ENCODE measurements at places on chromosomes 5 and 9.
A peak's percentile ranks its signal among the peaks of the same experiment; 100 is the strongest.

GRCh38 chr5:82523633-82524032 lies 245.5 kb upstream of the RPS23 start:
- no peak for DNase-seq

DNA sequence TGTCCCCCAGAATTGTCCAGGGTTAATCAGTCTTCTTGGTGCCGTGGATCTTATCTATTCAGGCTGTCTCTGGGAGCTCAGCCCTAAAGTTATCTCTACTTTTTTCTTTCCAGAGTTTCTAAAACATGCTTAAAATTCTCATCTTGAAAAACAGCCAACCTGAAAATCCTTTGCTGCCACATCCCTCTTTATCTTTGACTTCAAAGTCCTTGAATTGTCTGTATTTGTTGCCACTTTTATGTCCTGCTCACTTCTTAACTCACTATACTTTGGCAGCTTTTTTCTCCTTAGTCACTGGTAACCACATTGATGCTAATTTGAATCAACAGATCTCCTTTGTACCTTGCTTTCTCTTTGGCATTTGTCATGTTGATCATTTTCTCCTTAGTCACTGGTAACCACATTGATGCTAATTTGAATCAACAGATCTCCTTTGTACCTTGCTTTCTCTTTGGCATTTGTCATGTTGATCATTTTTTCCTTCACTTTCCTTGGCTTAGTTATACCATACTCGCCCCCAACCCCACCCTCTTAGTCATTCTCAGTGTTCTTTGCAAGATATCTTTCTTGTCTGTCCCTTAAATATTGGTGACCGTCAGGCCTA lies 8.5 kb downstream of the DMXL1 start:
- DNase-seq, result no peak

DNA sequence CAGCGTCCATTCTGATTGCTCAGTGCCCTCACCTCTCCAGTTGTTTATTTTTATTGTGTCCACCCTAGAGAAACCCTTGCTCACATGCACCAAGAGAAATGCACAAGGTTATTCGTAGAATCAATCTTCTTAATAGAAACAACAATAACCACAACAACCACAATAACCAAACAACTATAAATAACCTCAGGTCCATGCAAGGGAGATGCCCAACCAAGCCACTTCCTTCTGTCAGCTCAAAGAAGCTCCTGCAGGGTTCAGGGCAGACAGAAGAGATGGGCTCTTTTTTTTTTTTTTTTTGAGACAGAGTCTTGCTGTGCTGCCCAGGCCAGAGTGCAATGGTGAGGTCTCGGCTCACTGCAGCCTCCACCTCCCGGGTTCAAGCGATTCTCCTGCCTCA lies 14.9 kb upstream of the TCOF1 start:
- no peak for DNase-seq

DNA sequence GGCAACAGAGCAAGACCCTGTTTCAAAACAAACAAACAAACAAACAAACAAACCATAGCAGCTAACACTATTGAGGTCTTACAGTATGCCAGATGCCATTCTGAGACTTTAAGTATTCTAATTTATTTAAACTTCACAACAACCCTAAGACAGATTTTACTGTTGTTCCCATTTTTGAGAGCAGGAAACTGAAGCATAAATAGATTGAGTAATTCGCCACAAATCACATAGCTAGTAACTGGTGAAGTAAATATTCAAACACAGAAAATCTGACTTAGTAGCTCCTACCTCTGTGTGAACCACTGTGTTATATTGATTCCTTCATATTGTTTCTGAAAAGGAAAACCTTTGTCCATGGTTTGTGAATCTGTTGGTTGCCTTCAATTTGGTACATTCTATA lies 98.4 kb downstream of the UNC13B start:
- DNase-seq, result no peak

GRCh38 chr5:133234273-133234672 lies 182.5 kb downstream of the HSPA4 start:
- DNase-seq, result no peak

- no peak for DNase-seq
Measured at GRCh38 chr5:2366816-2367215, 384.7 kb downstream of the IRX2 start.

GRCh38 chr9:129406278-129407225 lies 214.3 kb downstream of the C9orf50 start:
- no peak for DNase-seq

DNA sequence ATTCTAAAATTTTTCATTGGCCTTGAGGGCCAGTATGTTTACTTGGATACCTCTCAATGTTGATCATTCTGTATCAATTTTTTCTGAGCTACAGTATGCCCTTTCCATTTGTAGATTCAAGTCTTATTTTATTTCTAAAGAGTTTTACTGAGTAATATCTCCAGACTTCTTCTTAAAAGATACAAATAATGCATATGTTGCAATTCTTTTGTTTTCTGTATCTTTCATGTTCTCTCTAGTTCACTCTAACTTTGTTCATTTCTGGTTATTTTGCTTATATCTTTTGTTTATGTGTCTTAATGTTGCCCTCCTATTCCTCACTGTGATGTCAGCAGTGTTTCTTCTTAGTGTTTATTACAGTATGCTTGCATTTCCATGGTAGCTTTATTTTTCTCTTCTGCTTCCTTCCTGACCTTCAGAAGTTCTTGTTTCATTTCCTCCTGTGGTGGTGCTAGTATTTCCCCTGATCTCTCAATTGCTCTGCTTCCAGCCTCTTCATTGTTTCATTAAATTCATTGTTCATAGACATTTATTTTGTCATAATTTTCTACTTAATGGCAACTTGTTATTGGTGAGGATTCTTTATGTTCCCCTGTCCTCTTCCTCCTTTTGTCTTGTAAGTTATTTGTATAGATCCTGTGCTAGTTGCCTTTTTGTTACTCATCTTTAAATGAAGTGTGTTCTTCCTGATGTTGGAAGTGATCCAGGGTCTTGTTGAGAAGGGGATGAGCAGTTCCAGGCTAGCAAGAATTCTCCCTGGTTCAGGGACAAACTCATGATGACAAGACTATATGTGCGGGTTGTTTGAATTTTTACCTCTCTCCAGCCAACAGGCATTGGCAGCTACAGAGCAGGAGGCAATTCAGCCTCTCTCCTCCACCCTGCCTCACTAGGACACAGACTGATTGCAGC lies 160.8 kb downstream of the DEPDC1B start:
- no peak for DNase-seq

DNA sequence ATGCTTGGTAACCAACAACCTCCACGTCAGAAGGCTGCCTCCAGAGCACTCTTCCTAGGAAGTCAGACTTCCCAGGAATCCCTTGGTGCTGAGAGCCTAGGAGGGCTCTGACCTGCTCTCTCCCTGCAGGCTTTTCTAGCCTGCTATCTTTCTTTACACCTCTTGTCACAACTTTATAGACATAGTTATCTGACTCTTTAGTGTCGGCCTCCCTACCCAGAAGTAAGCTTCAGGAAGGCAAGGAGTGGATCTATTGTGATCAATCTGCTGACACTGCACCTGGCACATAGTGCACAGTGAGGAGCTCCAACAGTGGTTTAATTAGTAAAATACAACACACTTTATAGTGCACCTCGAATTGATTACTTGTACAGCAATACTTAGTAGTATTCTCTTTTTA lies 2.3 kb downstream of the AFAP1L1 start:
- no peak for DNase-seq

- peak; percentile 54 for DNase-seq
Measured at GRCh38 chr5:80711938-80712337, 57.2 kb upstream of the DHFR start.

DNA sequence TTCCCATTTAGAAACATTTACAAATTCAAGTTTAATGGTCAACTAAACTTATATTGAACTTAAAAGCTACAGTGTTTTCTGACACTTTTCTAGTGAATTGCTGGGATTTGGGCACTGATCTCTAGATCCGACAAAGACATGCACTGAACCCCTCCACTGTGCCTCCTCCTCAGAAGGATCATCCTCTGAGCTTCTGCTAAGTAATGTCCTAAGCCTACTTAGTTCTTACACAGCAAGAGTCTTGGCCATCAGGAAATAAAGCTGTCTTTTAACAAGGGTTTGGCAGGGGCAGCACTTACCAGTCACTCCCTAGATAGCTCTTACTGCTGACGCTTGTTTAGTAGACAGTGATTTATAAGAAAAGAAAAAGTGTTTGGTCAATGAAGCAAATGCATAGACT lies 50.5 kb downstream of the FAM81B start:
- no peak for DNase-seq

- no peak for DNase-seq
Measured at GRCh38 chr9:85662573-85662972, 79.2 kb downstream of the AGTPBP1 start.

GRCh38 chr9:108272349-108272899 lies 583.4 kb downstream of the ACTL7B start:
- peak; percentile 74 for DNase-seq

- DNase-seq, result no peak
Measured at GRCh38 chr9:100294341-100294740, 58.4 kb downstream of the TEX10 start.

GRCh38 chr9:133429641-133430161 lies 7.5 kb downstream of the ADAMTS13 start:
- DNase-seq, result no peak

GRCh38 chr5:137278476-137278875 lies 220.7 kb downstream of the SPOCK1 start:
- DNase-seq, result no peak

DNA sequence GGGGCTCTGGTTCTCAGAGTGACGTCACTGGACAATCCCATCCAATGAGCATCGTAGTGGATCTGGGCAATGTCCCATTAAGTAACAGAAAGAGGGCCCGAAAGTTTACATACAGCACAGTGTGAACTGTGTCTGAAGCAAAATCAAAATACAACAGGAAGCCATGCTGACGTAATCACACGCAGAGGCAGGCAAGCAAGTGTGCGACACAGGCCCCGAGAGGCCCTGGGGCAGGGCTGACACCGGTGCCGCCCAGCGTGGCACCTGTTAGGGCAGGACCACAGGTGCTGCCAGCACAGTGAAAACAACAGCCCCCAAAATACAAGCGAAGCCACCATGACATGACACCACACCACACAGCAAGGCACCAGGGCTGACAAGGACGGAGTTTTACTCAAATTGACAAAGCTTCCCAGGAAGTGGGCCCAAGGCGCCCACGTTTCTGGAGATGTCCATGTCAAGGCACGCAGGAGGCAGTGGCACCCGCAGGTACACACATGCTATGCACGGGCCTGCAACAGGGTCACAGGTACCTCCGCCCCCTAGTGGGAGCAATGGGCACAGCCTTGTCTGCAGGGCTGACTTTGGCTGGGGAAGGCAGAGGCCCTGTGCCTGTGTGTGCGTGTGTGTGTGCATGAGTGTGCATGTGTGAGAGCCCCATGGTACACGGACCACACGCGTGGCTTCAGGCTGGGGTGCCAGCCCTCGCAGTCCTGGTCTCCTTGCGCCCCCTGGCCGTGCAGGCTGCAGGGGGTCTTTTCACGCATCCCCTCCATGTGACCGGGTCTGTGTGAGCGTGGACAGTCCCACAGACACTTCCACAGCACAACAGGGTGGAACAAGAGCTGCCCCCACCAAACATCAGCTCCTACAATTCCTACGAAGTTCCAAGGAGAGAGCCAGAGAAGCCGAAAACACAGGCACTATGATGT lies 19.6 kb downstream of the QSOX2 start:
- peak; percentile 30 for DNase-seq

- DNase-seq, result no peak
Measured at GRCh38 chr9:88085476-88085875, 52.8 kb downstream of the SPATA31C2 start.

GRCh38 chr5:72615061-72615460 lies 107.9 kb upstream of the ZNF366 start:
- no peak for DNase-seq

DNA sequence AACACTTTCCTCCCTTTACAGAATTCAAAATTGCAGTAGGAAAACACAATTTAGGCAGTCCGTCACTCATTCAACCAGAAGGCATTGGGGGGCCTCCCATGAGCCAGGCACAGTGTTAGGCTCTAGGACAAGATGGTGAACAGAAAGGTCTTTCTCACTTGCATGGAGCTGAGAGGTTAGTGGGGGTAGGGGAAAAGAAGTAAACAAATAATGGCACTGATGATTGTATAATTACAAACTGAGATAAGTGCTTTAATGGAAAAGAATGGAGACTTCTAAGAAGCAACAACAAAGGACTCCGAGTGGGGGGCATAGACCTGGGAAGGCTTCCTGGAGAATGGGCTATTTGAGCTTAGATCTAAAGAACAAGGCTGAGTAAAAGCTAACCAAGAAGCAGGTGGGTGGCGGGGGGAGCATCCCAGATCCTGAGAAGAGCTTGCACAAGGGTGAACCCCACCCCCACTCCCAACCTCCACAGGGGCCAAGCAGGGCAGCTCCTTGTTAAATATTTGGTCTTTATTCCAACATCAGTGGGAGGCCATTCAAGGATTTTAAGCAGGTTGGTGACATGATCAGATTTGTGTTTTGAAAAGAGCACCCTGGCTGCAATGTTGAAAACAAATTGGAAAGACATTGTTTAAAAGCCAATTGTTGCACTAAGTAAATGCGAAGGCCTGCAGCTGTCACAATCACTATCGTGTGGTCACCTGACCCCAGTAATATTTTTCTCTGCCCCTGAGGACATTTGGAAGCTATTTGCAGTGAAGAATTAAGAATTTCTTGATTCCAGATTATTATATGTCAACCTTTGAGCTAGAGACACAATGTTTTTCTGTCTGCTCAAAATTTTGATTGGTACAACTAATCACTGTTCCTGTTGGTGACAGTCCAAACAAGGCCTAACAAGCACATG lies 73.9 kb upstream of the EFNA5 start:
- DNase-seq, result peak; percentile 53

DNA sequence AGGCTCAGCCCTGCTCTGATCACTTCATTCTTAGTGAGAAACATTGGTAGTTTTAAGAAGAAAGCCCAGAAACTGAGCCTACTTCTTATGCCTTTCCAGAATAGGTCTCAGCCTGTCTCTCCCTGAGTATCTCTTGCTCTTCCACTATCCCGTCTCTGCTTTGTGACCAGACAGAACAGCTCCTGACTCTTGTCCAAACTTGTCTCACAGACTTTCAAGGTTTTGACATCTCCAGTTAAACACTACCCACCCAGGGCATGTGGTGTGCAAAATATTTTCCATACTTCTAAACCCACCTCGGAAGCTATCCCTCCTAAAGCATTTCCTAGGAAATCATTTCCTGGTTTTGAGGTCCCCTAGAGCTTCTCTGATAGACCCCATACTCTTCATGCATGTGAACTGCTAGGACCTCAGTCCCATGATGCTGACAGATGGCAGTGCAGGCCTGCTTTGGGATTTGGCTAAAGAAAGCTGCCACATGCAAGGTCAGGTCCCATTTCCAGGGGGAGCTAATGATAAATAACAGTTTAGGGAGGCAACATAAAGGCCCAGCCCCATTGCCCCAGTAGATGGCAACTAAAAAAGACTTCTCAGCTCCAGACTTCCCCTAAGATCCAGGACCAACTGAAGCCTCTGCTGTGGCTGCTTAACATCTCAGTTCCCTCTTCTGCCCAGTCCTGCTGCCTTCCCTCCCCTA lies 211.5 kb downstream of the MED10 start:
- DNase-seq, result no peak

DNA sequence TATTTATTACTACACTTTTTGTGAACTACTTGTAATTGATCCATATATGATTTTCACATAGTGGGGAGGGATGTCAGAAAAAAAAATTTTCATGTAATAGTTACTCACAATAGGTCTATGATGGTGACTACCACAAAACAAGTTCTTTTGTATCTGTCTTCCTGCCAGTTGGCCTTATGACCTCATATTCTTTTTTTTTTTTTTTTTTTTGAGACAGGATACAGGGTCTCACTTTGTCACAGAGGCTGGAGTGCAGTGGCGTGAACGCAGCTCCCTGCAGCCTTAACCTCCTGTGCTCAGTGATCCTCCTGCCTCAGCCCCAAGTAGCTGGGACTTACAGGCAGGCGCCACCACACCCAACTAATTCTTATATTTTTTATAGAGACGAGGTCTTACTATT lies 10.9 kb downstream of the SEC24A start:
- DNase-seq, result no peak

GRCh38 chr5:81222285-81222684 lies 10.8 kb upstream of the CKMT2 start:
- DNase-seq, result no peak

Data from LHCN-M2 (cell line).